Calu3 (cell line): ENCODE measurements at places on chromosomes 6 and 20. TPM values are rescaled to one million over a fixed set of nuclear protein-coding genes. Genes with fewer than 3 reads are reported as not detected.

MMP24OS gene
- 86.8 and 95.4 TPM in 2 replicates for total RNA-seq

MROH8 gene
- 1.4 and 2.7 TPM in 2 replicates for total RNA-seq

KIF6 gene
- total RNA-seq = 0.45 TPM in 1 of 2 replicates, not detected in the other

ABT1 gene
- 18.8 and 20.9 TPM in 2 replicates for total RNA-seq

CFAP206 gene
- total RNA-seq = 0.14 and 0.24 TPM in 2 replicates

DNA sequence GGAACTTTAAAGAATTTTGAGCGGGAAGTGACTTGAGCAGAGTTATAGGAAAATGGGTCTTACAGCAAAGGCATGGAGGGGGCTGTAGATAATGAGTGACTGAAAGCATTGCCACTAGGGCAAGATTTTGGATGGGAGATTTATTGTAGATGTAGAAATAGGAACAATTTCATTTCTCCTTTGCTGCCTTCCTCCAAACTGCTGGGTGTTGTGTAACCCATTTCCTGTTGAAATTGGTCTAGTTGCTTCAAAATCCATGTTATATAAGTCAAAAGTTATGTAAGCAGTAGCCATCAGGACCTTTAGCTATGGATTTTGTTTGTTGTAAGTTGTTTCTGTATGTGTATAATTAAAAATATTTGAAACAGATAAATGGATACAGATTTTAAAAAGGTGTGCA, 11.1 kb downstream of the YWHAB start:
- DNase-seq = no peak

DNA sequence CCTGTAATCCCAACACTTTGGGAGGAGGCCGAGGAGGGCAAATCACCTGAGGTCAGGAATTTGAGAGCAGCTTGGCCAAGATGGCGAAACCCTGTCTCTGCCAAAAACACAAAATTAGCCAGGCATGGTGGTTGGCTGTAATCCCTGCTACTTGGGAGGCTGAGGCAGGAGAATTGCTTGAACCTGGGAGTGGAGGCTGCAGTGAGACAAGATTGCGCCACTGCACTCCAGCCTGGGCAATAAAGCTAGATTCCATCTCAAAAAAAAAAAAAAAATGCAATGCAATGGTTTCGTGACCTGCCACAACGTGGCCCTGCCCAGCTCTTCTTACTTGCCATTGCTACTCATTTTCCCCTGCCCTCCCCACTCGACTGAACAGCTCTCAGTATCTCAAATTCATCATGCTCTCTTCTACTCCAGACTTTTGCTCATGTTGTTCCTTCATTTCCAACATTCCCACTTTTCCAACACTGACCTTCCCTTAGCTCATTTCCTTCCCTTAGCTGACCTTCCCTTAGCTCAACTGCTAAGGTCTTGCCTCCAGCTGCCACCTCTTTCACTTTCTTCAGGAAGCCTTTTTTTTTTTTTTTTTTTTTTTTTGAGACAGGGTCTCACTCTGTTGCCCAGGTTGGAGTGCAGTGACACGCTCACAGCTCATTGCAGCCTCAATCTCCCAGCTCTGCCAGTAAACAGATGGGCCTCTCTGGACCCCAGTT, 2.1 kb upstream of the MTHFD1L start:
- DNase-seq = no peak

- no peak for DNase-seq
Observed at GRCh38 chr6:54515713-54516112, 207.5 kb downstream of the TINAG start.

DNA sequence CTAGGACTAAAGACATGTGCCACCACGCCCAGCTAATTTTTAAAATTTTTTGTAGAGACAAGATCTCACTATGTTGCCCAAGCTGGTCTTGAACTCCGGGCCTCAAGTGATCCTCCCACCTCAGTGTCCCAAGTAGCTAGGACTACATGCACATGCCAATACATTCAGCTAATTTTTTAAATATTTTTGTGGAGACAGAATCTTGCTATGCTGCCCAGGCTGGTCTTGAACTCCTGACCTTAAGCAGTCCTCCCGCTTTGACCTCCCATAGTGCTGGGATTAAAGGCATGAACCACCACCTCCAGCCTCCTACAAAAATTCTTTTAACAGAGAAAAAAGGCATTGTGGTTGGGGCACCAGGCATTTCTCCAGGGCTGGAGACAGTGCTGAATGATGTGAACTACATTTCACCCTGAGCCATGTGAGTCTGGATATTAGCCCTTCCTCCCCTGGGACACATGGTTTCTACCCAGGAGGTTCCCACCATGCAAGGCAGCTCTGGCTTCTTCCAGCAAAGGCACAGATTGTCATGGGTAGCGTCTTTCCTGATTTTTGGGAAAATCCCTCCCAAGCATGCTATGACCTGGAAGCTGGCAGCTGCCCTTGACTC, 36.3 kb upstream of the CMTR1 start:
- no peak for DNase-seq

DNA sequence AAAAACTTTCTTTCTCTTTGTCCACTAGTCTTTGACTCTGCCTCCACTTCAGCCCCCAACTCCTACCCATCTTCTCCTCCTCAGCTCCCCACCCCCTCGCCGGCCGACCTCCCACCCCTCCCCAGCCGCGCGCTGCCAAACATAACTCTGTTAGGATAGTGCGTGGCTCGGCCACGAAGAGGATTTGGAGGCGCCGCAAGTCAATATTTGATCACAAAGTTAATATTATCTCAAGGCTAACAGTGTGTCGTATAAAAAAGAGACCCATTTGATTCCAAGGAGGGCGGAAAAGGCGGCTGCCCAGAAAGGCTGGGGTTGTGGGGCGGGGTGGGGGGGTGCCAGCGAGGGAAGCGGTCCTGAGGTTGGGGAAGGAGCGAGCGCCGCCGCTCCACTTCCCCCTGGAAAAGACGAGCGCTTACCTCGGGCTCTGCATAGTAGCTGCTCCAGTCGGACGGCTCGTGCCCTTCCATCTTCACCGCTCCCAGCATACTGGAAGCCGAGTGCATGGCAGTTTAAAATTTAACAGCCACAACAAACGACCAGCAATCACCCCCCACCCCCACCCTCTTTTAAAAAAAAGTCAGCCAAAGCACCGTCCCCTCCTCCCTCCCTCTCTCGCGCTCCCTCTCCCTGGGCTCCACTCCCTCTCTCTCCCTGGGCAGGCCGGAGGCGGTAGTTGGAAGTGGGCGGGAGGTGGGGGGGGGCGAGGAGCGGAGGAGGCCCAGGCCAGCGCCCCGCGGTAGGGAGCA, 425 bp downstream of the FOXA2 start:
- peak; percentile 18 for DNase-seq

GRCh38 chr20:19252451-19253120, 40.1 kb downstream of the SLC24A3 start:
- DNase-seq = no peak

GRCh38 chr6:116136933-116137340, 11.0 kb upstream of the COL10A1 start:
- no peak for DNase-seq

GRCh38 chr6:2441601-2442475, 196.4 kb upstream of the GMDS start:
- DNase-seq = no peak

DNA sequence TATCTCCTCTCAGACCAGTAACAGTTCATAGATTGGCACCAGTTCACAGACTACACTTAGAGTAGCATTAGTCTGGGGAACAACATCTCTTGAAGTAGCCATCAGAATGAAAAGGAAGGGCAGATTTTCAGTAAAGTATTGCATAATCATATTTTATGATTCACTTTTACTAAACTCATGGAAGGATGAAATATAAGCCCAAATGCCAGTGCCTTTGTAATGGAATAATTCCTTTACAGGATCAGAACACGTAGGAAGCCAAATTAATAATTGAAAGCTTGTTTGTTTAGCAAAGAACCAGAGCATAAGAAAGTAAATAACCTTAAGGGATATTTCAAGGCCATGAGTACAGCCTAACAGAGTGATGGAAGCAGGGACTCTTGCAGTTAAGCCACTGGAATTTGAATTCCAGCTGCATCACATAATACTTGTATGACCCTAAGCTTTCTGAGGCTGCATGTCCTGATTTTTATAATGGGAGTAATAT, 11.4 kb upstream of the LOC128125822 start:
- no peak for DNase-seq

DNA sequence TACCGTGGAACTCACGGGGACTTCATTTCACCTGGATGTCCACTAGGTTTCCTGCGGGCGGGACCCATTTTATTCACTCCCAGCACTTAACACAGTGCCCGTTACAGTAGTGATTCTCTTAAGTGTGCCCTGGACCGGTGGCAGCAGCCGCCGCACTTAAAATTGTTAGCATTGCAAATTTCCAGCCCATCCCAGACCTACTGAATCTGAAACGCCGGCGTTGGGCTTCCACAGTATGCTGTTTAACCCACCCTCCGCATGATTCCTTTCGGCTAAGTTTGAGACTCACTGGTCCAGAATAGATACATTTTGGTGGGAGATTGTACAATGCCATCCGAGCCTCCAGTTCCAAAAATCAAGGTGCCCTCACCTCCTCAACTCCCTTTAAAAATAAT, 967 bp downstream of the SMPDL3A start:
- no peak for DNase-seq

GRCh38 chr6:165599121-165599520, 63.9 kb downstream of the PDE10A start:
- no peak for DNase-seq

DNA sequence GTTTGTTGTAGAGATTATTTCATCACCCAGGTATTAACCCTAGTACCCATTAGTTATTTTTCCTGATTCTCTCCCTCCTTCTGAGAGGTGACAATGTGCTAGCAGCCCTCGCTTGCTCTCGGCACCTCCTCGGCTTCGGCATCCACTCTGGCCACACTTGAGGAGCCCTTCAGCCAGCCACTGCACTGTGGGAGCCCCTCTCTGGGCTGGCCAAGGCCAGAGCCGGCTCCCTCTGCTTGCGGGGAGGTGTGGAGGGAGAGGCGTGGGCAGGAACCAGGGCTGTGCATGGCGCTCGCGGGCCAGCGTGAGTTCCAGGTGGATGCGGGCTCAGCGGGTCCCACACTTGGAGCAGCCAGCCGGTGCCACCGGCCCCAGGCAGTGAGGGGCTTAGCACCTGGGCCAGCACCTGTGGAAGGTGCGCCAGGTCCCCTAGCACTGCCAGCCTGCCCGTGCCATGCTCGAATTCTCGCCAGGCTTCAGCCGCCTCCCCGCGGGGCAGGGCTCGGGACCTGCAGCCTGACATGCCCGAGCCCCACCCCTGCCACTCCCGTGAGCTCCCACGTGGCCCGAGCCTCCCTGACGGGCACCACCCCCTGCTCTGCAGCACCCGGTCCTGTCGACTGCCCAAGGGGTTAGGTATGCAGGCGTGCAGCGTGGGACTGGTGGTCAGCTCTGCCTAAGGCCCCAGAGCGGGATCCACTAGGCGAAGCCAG, 221.9 kb downstream of the WDR27 start:
- no peak for DNase-seq

GRCh38 chr6:42989923-42990322, 5.6 kb downstream of the PPP2R5D start:
- DNase-seq = no peak

- DNase-seq = no peak
Observed at GRCh38 chr6:119158057-119158848, 79.8 kb upstream of the FAM184A start.

DNA sequence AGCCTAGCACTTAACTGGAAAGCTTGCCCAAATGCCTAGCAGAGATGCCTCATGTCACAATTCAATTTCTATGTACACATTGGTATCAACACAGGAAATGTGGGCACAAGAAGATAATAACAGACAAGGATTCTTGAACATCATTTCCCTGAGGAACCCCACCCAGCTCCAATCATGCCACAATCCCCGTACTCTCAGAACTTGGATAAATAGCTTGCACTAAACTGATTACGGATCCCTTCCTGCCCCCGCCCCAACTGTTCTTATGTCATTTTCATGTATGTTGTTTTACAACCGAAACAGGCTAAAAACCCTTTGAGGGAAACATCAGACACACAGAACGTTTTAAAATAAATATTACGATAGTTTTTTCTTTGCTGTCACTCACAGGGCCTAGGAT, 87.1 kb downstream of the BACH2 start:
- DNase-seq = no peak

GRCh38 chr6:315226-315625, 22.9 kb downstream of the DUSP22 start:
- DNase-seq = no peak

GRCh38 chr6:31860349-31860748, 2.3 kb downstream of the NEU1 start:
- DNase-seq = no peak

GRCh38 chr6:40520084-40520483, 67.1 kb downstream of the LRFN2 start:
- no peak for DNase-seq

GRCh38 chr20:10848810-10849370, 175.1 kb upstream of the JAG1 start:
- peak; percentile 18 for DNase-seq

DNA sequence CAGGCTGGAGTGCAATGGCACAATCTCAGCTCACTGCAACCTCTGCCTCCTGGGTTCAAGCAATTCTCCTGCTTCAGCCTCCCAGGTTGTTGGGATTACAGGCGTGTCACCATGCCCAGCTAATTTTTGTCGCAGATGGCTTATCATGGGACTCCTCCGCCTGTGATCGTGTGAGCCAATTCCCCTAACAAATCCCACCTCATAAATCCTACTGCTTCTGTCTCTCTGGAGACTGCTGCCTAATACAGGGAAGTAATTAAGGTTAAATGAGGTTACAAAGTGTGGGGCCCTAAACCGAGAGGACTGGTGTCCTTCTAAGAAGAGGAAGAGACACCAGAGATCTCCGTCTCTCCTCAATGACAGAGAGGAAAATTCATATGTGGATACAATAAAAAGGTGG, 52.0 kb downstream of the TRPC4AP start:
- DNase-seq = no peak

DNA sequence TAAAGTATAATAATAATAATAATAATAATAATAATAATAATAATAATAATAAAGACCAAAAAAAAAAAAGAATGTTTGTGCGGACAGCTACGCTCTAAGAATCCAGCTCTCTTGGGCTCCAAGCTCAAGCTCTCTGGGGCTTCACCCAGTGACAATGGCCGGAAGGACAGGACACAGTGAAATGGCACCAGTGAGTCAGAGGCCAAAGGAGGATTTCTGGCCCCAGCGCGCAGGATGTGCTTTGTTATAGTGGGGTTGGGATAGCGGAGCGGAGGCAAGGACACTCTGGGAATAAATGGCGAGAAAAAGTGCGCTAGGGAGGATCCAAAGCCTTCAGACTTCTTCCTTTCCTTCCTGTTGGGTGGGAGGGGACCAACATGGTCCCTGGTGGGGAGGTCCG, 38.2 kb downstream of the HLA-A start:
- no peak for DNase-seq

- DNase-seq = no peak
Observed at GRCh38 chr20:2602746-2603145, 49.7 kb upstream of the NOP56 start.
